ENCODE measurements at places on chromosomes 3 and 15.

- no peak for DNase-seq
Measured at GRCh38 chr15:71180986-71181853, 65.9 kb downstream of the THSD4 start.

- DNase-seq: no peak
Measured at GRCh38 chr15:70246623-70247220, 149.0 kb upstream of the TLE3 start.

- no peak for DNase-seq
Measured at GRCh38 chr15:71185706-71186105, 70.4 kb downstream of the THSD4 start.

GRCh38 chr3:159775372-159775961 lies 213.2 kb upstream of the IL12A start:
- no peak for DNase-seq

DNA sequence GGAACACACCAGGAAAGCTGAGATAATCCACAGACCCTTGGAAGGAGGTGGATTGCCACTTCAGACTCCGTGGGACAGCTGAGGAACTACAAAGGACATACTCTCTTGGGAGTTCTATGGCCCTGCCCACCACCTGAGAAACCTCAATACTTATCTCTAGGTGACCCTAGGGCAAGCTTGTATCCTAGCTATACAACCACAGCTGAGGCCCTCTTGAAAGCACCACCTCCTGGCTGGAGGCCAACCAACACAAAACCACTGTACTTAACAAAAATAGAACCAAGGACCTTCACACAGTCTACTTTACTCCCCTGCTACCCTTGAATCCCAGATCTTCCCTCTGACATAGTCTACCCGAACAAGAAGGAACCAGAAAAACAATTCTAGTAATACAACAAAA lies 60.7 kb upstream of the TRIM42 start:
- no peak for DNase-seq

- DNase-seq: no peak
Measured at GRCh38 chr3:67540198-67540894, 114.1 kb downstream of the SUCLG2 start.

DNA sequence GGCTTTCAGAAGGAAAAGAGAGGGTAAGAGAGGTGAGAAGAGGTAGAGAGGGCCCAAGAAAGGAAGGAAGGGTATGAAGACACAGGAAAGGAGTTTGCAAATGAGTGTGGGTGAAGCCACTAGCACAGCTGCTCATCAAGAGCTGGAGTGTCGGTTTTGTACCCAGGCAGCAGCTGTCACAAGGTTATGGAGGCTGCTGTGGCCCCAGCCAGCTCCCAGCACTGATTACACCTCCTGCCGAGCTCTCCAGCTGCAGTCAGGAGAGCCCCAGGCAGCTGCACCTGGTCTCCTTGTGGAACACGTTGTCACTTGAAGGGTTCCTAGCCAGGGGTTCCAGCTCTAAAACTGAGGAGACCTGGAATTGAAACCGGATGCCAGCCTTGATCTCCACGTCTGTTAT lies 60.4 kb upstream of the CHD2 start:
- no peak for DNase-seq

GRCh38 chr3:159170436-159171003 lies 368.7 kb downstream of the MFSD1 start:
- DNase-seq: no peak

DNA sequence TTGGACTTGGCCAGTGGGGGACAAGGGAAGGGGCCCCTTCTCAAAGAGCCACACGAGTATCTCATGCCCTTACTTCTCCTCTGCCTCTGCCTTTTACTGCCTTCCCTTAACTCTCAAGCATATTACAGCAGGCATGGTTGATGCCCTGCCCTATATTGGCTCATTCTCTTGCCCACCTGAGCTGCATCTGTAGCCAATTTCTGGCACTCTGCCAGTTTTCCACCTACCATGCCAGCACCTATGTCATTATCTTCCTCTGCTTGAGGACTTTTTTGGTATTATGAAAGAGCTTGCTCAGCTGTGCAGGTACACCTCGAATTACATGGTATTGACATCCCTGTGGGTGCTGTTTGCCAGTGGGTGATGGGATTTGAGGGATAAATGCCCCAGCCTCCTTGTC lies 181.8 kb downstream of the OXSM start:
- no peak for DNase-seq

- no peak for DNase-seq
Measured at GRCh38 chr3:87272718-87273341, 3.6 kb downstream of the POU1F1 start.

DNA sequence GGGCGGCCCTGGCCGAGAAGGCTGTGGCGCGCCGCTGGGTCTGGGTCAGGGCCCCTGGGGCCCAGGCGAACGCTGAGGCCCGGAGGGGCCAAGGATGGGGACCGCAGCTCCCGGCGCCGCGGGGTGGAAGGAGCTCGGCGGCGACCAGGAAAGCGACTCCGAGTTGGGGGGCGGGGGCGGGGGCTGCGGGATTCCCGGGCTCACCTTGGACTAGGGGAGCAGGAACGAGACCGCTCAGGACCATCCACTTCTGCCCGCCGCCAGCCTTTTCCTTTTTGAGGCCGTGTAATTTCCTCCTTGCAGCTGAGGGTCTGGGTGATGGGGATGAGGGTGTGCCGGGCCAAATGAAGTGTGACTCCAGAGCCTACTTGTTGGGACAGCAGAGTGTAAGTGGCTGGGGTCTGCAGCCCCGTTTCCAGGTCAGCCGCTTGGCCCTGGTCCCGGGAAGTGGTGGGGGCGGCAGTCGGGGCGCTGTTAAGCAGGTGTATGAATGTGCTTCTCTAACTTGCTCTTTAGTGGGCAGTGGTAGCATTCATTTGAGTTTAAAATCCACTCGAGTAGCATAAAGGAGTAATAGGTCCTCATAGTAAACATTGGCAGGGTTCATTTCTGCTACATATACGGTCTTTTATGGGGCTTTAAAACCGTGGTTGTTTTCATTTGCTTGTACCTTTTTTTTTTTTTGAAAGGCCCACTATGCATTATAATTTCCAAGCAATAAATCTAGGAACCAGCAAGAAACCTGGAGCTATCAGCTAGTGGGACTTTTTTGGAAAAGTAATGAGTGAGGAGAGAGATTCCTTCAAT lies 717 bp downstream of the PXK start:
- DNase-seq: peak; percentile 23

DNA sequence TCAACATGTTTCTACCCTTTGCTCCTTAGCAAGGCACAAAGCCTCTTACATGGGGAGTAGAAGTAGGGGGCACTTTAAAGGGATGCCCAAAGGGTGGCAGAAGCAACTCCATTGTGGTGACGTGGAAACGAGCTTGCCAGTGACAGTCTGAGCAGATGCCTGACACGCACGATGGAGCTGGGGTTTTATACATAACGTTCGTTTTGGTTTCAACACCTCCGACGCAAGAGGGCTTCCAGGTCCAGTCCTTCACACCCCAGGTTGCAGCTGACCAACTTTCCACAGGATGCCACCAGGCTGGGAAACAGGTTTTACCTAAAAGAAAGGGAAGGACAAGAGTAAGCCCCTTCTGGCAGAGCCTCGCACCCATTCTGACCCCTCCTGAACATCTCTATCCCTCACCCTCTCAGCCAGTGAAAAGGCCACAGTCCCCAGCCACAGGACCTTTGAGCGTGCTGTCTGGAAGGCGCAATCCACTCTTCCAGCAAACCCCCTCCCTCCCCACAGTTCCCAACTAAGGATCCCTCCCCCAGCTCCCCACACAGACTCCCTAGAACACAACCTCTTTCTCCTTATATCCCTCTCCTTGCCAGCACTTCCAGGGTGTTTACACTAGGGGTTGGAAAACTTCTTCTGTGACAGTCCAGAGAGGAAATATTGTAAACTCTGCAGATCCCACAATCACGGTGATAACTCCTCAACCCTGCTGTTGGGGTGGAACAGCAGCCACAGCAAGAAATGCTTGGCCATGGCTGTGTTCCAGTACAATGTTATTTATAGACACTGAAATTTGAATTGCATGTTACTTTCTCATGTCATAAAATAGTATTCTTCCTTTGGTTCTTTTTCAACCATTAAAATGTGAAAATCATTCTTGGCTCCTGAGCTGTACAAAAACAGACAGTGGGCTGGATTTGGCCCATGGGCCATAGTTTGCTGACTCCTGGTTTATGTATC lies 36.2 kb downstream of the FAM174B start:
- DNase-seq: no peak

GRCh38 chr3:49244581-49245205 lies 32.3 kb downstream of the C3orf62 start:
- no peak for DNase-seq

GRCh38 chr15:74630284-74631086 lies 14.8 kb downstream of the CLK3 start:
- DNase-seq: no peak

GRCh38 chr15:95150466-95150865 lies 919.1 kb downstream of the MCTP2 start:
- no peak for DNase-seq

GRCh38 chr3:188306435-188307005 lies 152.6 kb downstream of the LPP start:
- no peak for DNase-seq

GRCh38 chr15:93771196-93772030 lies 459.9 kb upstream of the MCTP2 start:
- DNase-seq: no peak

- DNase-seq: no peak
Measured at GRCh38 chr3:54191220-54191619, 68.9 kb downstream of the CACNA2D3 start.

- DNase-seq: no peak
Measured at GRCh38 chr3:294096-294495, 97.5 kb downstream of the CHL1 start.

DNA sequence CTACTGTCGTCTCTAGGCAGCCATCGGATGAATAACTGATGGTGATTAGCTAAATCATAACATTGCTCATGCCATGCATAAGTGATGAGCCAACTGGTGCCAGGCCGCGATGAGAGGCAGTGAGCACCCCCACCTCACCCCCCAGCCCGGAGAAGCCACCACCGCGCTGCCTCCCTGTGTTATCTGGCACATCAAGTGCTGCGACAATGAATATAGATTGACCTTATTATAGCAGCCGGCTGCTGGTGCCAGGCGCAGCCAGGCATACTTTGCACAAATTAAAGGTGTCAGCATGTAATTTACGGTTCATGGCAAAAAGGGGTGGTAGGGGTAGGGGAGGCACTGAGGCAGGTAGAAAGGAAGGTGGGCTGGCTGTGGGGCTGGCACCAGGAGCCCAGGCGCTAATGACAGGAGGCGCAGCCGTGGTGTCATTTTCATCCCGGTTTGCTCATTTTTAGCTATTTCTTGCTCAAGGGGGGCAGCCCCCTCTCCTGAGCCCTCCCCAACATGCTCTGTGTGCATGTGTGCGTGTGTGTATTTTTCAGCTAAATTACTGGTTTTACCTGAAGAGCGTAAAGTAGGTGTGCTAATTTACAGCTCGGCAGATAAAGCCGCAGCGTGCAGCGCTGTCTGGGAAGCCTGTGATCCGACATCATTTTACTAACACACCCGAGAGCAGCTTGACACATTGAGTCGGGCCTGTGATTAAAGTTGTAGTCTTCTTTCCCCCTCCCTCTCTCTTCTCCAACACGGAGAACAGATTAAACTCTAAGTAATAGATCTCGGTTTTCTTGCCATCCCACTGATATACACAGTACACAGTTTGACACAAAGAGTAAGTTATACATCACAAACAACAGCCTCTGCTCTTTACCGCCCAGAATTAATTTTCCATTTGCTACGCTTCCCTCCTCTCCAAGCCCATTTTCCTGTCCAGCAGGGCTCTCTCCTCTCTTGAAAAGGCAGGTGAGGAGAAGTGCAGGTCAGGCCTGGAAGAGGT lies 212.3 kb downstream of the RPLP1 start:
- no peak for DNase-seq

DNA sequence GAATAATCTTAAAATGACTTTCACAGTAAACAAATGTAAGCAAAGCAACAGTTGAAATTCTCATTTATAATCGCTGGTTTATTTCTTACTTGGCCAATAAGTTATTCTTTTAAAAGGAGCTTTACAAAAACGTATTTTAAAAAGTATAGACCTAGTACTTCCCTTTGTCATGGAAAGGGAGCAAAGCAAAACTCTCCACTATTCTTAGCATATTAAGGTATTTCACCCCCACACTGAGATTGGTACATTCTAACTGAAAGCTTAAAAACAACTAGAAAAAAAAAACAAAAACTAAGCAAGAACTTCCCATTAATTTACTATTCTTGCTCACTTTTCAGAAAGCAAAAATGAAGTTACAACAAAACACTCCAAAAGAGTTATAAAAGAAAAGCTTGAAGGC lies 1.5 kb downstream of the ATG3 start:
- no peak for DNase-seq

DNA sequence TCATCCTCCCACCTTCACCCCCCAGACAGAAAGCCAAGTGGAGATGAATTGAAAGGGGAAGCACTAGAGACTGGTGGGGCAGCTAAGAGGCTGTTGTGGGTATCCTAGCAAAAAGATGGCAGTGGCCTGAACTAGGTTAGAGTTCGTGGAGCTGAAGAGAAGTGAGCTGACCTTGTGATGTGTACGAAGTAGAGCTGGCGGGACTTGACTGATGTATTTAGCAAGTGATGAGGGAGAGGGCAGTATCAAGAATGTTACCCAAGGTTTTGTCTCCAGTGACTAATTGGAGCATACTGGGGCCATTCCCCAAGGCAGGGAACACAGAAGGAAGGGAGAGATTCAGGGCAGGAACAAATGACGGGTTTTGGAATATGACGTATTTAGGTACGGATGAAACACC lies 50.0 kb upstream of the CP start:
- DNase-seq: no peak

DNA sequence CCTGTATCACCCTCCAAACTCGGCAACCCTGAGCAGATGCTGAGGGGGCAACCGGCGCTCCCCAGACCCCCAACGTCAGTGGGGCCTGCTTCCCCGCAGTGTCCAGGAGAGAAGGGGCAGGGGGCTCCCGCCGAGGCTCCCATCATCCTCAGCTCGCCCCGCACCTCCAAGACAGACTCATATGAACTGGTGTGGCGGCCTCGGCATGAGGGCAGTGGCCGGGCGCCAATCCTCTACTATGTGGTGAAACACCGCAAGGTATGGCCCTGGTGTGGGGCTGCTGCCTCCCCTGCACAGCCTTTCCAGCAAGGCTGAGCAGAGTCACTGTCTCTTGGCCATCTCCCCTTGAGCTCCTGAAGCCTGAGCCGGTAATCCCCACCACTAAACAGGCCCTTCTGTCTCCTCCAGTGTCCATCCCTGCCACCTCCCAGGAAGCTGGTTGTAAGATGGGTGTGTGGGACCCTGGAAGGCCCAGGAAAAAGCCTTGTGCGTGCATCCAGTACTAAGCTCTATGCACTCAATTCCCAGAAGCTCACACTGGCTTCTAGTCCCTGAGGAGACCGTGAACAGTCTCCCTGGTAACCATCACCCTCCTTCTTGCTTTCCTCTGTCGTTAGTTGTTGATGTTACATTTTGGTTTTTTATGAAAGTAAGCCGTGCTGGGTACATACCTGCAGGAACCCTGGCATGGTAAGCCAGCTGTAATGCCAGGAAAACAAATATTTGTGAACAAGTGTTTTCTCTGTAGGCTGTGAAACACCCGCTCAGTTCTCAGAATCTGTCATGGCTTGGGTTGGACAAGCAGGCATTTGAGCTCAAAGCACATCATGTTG lies 63.3 kb downstream of the BOC start:
- no peak for DNase-seq

GRCh38 chr15:92670621-92671020 lies 15.0 kb upstream of the FAM174B start:
- DNase-seq: no peak

- DNase-seq: no peak
Measured at GRCh38 chr3:149180057-149180573, 41.5 kb downstream of the CP start.
